ENCODE measurements at places on chromosomes 5 and 9. TPM values are rescaled to one million over a fixed set of nuclear protein-coding genes. Genes with fewer than 3 reads are reported as not detected.

Gene PCDHB9
- 5.5 TPM for total RNA-seq

Gene GCNT1
- 1.6 TPM for total RNA-seq

- no peak overlapping the region for H3K4me3 ChIP-seq
- H3K27ac ChIP-seq: no peak overlapping the region
- DNase-seq: no peak
- no peaks in the 10 kb centered on the region for H3K27me3 ChIP-seq
- H3K36me3 ChIP-seq: no peaks in the 10 kb centered on the region
- H3K4me1 ChIP-seq: no peaks in the 10 kb centered on the region
These were observed 385.9 kb downstream of the RASEF start for GRCh38 chr9:82677086-82677485.

GRCh38 chr5:16061163-16061562 lies 118.4 kb downstream of the MARCHF11 start:
- no peaks in the 10 kb centered on the region for H3K4me1 ChIP-seq
- H3K27me3 ChIP-seq: peaks cover 32% of the 10 kb centered on the region
- H3K36me3 ChIP-seq: no peaks in the 10 kb centered on the region
- DNase-seq: no peak

GRCh38 chr9:83259558-83259957 lies 196.6 kb upstream of the RASEF start:
- no peaks in the 10 kb centered on the region for H3K27me3 ChIP-seq
- H3K27ac ChIP-seq: no peak overlapping the region
- H3K4me3 ChIP-seq: no peak overlapping the region
- no peaks in the 10 kb centered on the region for H3K36me3 ChIP-seq
- no peaks in the 10 kb centered on the region for H3K4me1 ChIP-seq

Gene PCDHB11
- total RNA-seq: 3.6 TPM

GRCh38 chr5:39185761-39186160 lies 33.6 kb downstream of the FYB1 start:
- no peak for DNase-seq
- H3K27me3 ChIP-seq: peaks cover 5% of the 10 kb centered on the region
- no peaks in the 10 kb centered on the region for H3K36me3 ChIP-seq
- no peak overlapping the region for H3K4me3 ChIP-seq

Measured in neural crest cell (in vitro differentiated cells).